Stimulated activated CD8-positive, alpha-beta memory T cell treated with anti-CD3 and anti-CD28 coated beads, Interleukin-4, amount 100 ng/mL, for 48 hours (primary cell): ENCODE measurements at places on chromosomes 16 and 17.

DNA sequence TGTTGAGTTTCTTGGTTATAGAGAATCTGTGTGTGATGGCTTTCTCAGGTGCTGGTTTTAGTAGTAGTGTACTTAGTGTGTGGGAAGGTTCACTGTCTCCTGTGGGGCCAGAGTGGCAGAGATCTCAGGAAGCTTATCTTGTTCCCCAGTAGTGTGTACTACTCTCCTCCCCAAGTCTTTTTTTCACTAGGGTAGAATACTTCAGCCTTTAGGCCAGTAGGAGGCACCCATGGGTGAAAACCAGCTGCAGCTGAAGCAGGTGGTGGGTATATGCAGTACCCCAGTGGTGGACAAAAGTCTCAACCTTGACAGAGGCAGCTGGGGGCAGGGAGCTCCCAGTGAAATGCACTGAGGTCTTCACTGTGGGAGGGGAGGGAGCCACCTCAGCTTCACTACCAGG lies 109.9 kb downstream of the PHKB start:
- DNase-seq, result no peak

DNA sequence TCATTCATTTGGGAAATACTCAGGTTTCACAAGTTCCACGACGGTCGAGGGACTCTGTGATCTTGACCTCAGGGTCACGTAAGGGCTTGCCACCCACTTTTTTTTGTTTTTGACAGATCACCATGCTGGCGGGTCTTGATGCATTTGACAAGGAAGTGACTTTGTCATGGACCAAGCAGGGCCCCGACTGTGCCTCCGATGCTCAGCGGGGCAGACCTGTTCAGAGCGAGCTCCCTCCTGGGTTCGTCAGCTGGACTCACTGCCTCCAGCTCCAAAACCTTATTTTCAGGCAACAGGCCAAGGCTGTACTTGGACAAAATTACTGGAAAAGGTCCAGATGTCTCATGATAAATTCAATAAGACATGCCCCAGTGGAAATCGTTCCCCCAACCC lies 9.0 kb upstream of the CLEC18A start:
- DNase-seq, result no peak

- DNase-seq, result no peak
Observed at GRCh38 chr16:89827383-89828198, 684 bp upstream of the SPIRE2 start.

GRCh38 chr16:65083164-65083857 lies 38.6 kb downstream of the CDH11 start:
- no peak for DNase-seq

DNA sequence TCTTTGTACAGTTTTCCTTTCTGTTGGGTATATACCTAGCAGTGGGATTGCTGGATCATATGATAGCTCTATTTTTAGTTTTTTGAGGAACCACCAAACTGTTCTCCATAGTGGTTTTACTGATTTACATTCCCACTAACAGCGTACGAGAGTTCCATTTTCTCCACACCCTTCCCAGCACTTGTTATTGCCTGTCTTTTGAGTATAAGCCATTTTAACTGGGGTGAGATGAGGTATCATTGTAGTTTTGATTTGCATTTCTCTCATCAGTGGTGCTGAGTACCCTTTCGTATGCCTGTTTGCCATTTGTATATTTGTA lies 887 bp upstream of the EVI2B start:
- no peak for DNase-seq

DNA sequence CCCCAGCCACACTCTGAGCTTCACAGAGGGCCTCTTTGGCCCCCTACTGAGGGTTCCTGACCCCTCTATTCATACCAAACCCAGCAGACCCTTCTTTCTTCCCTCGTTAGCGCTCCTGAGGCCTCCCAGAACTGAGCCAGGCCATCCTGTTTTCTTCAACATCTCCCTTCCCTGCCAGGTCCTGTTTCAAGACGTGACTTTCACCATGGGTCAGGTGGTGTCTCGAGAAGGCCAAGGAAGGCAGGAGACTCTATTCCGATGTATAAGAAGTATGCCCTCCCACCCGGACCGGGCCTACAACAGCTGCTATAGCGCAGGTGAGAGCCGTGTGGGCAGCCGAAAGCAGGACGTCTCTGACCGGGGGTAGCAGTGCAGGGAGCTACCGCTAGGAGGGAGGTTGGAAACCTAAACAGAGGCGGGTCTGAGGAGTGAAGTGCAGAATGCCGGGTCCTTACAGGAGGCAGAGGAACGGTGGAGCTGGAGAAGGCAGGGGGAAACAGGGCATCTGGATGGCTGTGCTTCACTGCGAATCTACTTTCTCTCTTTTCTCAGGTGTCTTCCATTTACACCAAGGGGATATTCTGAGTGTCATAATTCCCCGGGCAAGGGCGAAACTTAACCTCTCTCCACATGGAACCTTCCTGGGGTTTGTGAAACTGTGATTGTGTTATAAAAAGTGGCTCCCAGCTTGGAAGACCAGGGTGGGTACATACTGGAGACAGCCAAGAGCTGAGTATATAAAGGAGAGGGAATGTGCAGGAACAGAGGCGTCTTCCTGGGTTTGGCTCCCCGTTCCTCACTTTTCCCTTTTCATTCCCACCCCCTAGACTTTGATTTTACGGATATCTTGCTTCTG lies 1.3 kb upstream of the SENP3 start:
- DNase-seq, result peak; percentile 79

DNA sequence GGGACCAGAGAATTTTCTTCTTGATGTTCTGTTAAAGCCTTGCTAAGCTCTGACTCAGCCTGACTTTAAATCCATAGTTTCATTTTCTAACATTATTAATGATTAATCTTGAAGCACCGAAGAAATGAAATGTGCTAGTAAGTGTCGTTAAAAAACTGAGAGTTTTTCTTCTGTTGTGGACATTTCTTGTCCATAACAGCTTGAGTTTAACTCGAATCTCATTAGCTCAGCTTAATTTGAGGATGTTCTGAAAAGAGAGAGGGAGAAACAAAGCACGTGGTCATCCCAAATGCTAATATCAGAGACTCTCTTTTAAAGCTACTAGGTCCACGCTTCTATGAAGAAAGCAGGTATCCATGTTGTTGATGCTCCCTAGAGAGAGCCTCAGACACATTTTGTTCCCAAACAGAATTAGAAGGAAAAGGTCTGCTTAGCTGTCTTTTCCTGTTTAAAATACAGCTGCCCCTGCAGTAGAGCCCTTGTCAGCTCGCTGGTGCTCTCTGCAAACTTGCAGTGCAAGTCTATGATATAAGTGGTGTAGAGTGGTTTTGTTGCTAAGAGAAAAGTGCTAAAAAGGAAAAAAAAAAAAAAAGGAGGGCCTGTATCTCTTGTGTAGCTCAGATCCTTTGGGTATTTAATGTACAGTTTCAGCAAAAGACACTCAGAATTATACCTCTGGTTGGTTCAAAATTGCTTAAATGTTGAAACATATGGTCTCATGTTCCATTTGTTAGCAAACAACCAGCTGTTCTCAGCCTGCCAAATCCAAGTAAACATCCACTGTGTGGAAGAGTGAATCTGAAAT lies 191.1 kb upstream of the TBX2 start:
- DNase-seq, result no peak

- no peak for DNase-seq
Observed at GRCh38 chr16:3745751-3746355, 28.5 kb upstream of the TRAP1 start.

DNA sequence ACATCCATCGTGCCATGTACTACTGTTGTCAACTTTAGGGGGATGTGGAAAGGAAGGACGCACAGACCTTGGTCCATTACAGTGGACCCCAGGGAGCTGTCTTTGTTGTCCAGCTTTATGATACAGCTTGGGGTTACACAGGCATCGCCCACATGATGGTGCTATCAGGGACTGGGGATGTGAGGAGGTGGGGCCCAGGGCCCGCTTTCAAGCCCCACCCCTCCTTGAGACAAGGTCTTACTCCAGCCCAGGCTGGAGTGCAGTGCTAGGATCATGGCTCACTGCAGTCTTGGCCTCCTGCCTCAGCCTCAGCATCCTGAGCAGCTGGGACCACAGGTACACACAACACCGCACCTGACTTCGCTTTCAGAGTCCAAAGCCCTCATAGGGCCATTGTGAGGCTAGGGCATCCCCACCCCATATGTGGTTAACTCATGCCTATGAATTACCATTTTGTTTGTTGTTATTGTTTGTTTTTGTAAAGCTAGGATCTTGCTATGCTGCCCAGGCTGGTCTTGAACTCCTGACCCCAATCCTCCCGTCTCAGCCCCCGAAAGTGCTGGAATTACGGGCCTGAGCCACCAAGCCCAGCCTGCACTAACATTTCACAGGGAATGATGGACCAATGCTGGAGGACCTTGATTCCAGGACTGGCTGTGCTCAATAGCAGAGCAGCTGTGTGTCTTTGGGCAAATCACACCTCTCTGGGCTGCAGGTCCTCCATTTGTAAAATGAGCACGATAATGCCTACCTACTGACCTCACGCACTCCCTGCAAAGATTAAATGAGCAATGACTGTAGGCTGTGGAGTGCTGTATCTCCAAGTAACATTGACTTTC lies 17.2 kb downstream of the ST3GAL2 start:
- DNase-seq, result no peak

GRCh38 chr17:43517615-43518386 lies 28.3 kb downstream of the ETV4 start:
- DNase-seq, result no peak

- DNase-seq, result peak; percentile 98
Observed at GRCh38 chr17:35373534-35373983, at the start of gene SLFN11. Gene SLFN11 (minus strand): TSS chr17:35373621. CDS start chr17:35363807, 9,814 bp downstream.

- no peak for DNase-seq
Observed at GRCh38 chr17:28613931-28614381, at the start of gene RSKR. Gene RSKR (minus strand): TSS chr17:28614185. CDS start chr17:28614161, 24 bp downstream.

GRCh38 chr17:75526555-75527270 lies 1.2 kb downstream of the LLGL2 start:
- no peak for DNase-seq

DNA sequence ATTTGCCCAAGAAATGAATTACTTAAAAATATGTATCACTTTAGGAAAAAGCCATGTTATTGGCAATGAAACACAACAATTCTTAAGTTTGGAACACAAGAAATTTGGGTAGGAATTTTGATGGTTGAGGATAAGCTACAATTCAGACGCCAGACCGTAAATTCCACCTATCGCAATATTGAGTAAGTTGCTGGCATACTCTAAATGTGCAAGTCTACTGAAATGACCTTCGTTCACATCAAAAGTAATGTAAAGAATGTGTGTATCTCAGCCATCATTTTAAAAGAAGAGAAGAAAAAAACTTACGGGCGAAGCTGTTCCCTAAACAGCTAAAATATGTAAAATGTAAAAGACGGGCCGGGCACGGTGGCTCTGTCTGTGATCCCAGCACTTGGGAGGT lies 33.4 kb downstream of the UBE2G1 start:
- no peak for DNase-seq

GRCh38 chr17:77724876-77725615 lies 233.5 kb upstream of the TNRC6C start:
- peak; percentile 9 for DNase-seq

GRCh38 chr17:40958086-40958953 lies 8.4 kb downstream of the KRT39 start:
- DNase-seq, result no peak

DNA sequence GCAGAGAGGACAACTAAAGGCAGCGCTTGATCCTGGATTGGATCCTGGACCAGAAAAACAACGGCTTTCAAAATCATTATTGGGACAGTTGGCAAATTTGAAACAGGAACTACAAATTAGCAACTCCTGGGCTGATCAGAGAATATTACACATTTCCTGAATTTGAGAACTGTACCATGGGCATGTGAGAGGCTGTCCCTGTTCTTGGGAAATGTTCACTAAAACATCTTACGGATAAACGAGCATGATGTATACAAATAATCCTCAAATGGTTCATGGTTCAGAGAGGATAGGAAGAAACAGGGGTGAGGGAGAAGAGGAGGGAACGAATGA lies 2.3 kb upstream of the ITGAE start:
- DNase-seq, result no peak

DNA sequence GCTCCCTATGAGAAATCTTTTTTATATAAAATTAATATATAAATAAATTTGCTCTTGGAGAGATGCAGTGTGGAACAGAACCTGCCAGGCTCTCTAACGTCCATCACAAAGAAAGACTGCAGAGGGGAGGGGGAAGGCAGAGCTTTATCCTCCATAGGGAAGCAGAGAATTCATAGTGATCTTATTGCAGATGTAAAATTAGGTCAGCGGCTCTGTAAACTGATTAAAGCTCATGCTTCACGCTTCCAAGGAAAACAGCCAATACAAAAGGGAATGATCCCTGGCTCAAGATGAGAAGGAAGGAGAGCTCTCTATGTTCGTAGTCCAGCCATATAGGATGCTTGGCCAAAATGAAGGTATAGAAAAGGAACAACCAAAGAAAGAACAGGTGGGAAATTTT lies 532.3 kb upstream of the PSMD7 start:
- DNase-seq, result no peak

DNA sequence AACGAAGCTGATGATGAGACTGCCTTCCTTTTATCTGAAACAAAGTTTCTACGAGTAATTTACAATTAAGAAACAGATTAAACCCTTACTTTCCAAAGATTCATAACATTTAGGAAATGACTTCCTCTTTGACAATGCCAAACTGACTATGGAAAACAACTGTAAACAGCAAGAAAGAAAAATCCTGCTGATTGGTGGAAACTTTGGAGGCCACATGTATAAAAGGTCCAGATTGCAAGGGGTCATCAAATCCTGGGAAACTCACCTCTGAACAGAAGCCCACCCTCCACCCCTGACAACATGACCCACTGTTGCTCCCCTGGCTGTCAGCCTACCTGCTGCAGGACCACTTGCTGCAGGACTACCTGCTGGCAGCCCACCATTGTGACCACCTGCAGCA lies at the start of gene KRTAP9-6:
KRTAP9-6 (plus strand) TSS at position 301 of the 400 bp plus-strand sequence; CDS start at position 301, 0 bp downstream.
- DNase-seq, result no peak

- no peak for DNase-seq
Observed at GRCh38 chr17:40902498-40902897, 17.5 kb upstream of the KRT20 start.

DNA sequence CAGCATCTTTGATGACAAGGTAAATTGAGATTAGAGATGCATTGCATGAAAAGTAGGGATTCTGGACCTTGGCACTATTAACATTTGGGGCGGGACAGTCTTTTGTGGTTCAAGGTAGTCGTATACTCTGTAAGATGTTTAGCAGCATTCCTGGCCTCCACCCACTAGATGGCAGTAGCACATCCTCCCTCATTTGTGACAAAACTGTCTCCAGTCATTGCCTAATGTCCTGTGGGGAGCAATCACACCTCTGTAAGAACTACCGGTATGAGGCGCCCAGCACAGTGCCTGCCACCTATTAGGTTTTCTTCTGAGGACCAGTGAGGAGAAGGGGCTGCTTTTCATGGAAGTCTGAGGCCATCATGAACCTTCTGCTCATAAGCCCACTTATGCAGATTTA lies 180.8 kb downstream of the RBFOX1 start:
- DNase-seq, result peak; percentile 25

DNA sequence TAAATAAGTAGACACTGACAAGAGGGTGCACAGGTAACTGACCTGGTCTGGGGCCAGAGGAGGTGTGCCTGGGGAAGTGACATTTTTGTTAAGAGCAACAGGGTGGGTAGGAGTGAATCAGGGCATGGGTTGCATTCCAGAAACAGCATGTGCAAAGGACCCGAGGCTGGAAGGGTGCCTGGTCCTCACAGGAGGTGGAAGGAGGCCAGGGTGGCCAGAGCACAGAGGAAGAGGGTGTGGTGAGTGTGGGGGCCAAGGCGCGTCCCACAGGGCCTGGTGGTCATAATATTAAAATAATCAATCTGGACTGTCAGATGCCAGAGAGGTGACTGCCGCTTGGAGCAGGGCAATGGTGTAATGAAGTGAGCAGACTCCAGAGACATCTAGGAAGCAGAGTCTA lies 14.3 kb downstream of the ARHGAP23 start:
- DNase-seq, result no peak
